ENCODE measurements at places on chromosomes 13 and 19. TPM values are rescaled to one million over a fixed set of nuclear protein-coding genes. Genes with fewer than 3 reads are reported as not detected.

ARID3A gene
- total RNA-seq: 5.3 TPM

SCN1B gene
- 0.23 TPM for total RNA-seq

METTL21C gene
- total RNA-seq: not detected

DOHH gene
- 31.5 TPM for total RNA-seq

KLK11 gene
- 68.4 TPM for total RNA-seq

FFAR3 gene
- not detected for total RNA-seq

SIGLEC12 gene
- not detected for total RNA-seq

ITPKC gene
- 44.4 TPM for total RNA-seq

STOML3 gene
- not detected for total RNA-seq

BEST2 gene
- not detected for total RNA-seq

TTC9B gene
- not detected for total RNA-seq

ATP8A2 gene
- total RNA-seq: under 0.01 TPM

PSG6 gene
- not detected for total RNA-seq

BST2 gene
- not detected for total RNA-seq

CABP5 gene
- total RNA-seq: not detected

ZNF345 gene
- 1.2 TPM for total RNA-seq

MEIS3 gene
- 1.8 TPM for total RNA-seq

KCNJ14 gene
- 0.42 TPM for total RNA-seq

SLC25A15 gene
- total RNA-seq: 19.5 TPM

MEDAG gene
- not detected for total RNA-seq

ZNF667 gene
- 1.4 TPM for total RNA-seq

XPO4 gene
- total RNA-seq: 14.8 TPM

PSG3 gene
- total RNA-seq: not detected

REEP6 gene
- total RNA-seq: 8.3 TPM

ADGRE3 gene
- total RNA-seq: not detected

ZNF836 gene
- 3.3 TPM for total RNA-seq

MEIOSIN gene
- not detected for total RNA-seq

FSD1 gene
- 5.1 TPM for total RNA-seq

PRR19 gene
- total RNA-seq: 0.33 TPM

ZNF492 gene
- total RNA-seq: 0.35 TPM

QPCTL gene
- 22.2 TPM for total RNA-seq

PSG2 gene
- not detected for total RNA-seq

ZSWIM4 gene
- 7.1 TPM for total RNA-seq

PPM1N gene
- total RNA-seq: 3.0 TPM

ZNF835 gene
- 0.21 TPM for total RNA-seq

SLC17A7 gene
- 0.14 TPM for total RNA-seq

OVOL3 gene
- not detected for total RNA-seq
